ENCODE measurements at places on chromosomes 11 and 22. TPM values are rescaled to one million over a fixed set of nuclear protein-coding genes. Genes with fewer than 3 reads are reported as not detected.
A peak's percentile ranks its signal among the peaks of the same experiment; 100 is the strongest.

MS4A8 gene
- not detected for total RNA-seq

BAIAP2L2 gene
- 4.4 TPM for total RNA-seq

OTUB1 gene
- total RNA-seq, result 58.8 TPM

TEX54 gene
- not detected for total RNA-seq

KRTAP5-8 gene
- total RNA-seq, result not detected

GRCh38 chr11:119607726-119608125 lies 121.3 kb downstream of the NECTIN1 start:
- no peak overlapping the region for H3K27ac ChIP-seq
- no peaks in the 10 kb centered on the region for H3K4me1 ChIP-seq
- H3K4me3 ChIP-seq, result no peak overlapping the region
- peaks cover 1% of the 10 kb centered on the region for H3K27me3 ChIP-seq
- no peaks in the 10 kb centered on the region for H3K36me3 ChIP-seq

GRCh38 chr11:9089061-9089460 lies 2.3 kb downstream of the SCUBE2 start:
- peaks cover 12% of the 10 kb centered on the region for H3K4me1 ChIP-seq
- H3K36me3 ChIP-seq, result no peaks in the 10 kb centered on the region
- no peak overlapping the region for H3K27ac ChIP-seq
- H3K27me3 ChIP-seq, result peaks cover 1% of the 10 kb centered on the region
- no peak for DNase-seq
- no peak overlapping the region for H3K4me3 ChIP-seq

DNA sequence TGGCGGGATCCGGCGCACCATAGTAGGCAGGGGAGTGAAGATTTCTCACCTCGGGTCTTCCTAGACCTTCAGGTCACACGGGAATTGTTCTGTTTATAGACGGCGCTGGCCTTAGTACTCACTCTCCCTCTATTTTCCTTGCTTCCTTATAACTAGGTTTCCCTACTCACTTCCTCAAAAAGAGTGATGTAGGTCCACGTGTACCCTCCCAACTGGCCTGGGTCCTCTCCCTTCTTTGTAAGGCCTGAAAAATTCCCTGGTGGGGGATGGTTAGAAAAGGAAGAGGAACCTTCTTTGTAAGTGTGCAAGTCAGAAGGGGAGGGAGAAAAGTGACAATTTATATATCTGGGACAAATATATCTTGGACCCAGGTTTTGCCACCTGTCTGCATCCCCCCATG lies 2.9 kb upstream of the TMEM9B start:
- DNase-seq, result no peak
- H3K4me3 ChIP-seq, result no peak overlapping the region
- H3K4me1 ChIP-seq, result peaks cover 19% of the 10 kb centered on the region
- no peaks in the 10 kb centered on the region for H3K36me3 ChIP-seq
- H3K27me3 ChIP-seq, result no peaks in the 10 kb centered on the region
- no peak overlapping the region for H3K27ac ChIP-seq

GRCh38 chr11:16744128-16744725 lies 5.8 kb downstream of the C11orf58 start:
- H3K27ac ChIP-seq, result no peak overlapping the region
- no peak for DNase-seq
- H3K4me3 ChIP-seq, result no peak overlapping the region
- peaks cover 7% of the 10 kb centered on the region for H3K36me3 ChIP-seq
- peaks cover 43% of the 10 kb centered on the region for H3K4me1 ChIP-seq
- H3K27me3 ChIP-seq, result no peaks in the 10 kb centered on the region

GRCh38 chr11:102476069-102476468 lies 23.5 kb upstream of the TMEM123 start:
- no peaks in the 10 kb centered on the region for H3K27me3 ChIP-seq
- 0 out of 2 replicates have a peak overlapping the region, but pooled peaks have one; percentile 38 for H3K4me3 ChIP-seq
- peak overlapping the region; percentile 79 for H3K27ac ChIP-seq
- H3K36me3 ChIP-seq, result no peaks in the 10 kb centered on the region
- peaks cover 72% of the 10 kb centered on the region for H3K4me1 ChIP-seq
- DNase-seq, result no peak

DNA sequence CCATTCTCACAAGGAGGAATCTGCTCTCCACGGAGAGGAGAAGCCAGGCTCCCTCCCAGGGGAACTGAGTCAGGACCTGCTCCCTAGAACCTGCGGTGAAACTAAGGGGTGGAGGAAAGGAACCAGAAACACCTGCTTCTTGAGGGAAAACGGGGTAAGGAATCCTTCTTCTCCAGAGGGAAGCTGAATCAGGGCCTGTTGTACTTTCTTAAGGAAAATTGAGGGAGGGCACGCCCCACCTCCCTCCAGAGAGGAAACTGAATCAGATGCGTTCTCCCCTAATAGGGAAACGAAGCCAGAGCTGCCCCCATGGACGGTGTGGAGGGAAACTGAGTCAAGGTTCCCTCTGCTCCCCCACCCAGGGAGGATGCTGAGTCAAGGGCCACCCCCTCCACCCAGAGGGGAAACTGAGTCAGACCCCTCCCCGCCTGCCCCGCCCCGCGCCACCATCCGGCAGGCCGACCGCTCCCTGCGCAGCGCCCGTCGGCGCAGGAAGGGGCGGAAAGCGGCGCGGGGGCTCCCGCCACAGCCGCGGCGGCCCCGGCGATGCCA lies 393 bp downstream of the RELA start:
- H3K36me3 ChIP-seq, result peaks cover 23% of the 10 kb centered on the region
- H3K4me1 ChIP-seq, result peaks cover 10% of the 10 kb centered on the region
- H3K27ac ChIP-seq, result peak overlapping the region; percentile 69

DNA sequence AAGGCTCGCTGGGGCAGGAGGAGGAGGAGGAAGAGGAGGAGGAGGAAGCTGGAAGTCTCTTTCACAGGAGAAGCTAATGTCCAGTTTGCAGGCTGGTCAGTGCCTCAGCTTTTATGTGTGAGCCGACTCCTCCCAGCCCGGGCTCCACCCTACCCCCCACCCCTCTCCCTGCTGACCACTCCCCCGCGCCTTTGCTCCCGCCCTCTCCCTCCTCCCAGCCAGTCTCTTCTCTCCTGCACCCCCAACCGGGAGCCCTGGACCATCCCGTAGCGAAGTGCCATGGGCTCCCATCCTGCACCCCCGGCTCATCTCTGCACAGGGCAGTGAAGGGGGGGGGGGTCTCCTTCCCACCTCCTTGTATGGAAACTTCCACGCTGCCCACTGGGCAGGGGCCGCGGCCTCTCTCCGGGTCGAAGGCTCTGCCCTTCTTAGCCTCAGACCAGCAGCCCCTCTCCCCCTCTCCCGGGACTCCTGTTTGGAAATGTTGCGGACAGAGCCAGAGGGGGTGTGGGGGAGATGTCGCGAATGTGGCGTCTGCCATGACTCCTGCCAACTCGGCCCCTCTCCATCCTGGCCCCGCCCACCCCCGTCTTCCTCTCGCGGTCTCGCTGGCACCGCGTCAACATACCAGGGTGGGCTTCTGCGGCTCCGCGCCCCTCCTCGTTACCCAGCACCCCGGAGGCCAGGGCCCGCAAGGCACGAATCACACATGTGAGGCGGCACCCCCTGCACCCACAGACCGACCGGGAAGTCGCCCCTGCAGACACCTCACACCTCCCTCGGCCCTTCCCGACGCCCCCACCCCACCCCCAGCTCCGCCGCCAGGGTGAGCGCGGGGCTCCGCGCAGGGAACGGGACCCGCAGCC lies 1.8 kb downstream of the IGF2 start:
- peak; percentile 80 for DNase-seq
- H3K27ac ChIP-seq, result peak overlapping the region; percentile 80
- peaks cover 46% of the 10 kb centered on the region for H3K4me1 ChIP-seq
- peaks cover 26% of the 10 kb centered on the region for H3K27me3 ChIP-seq

GRCh38 chr11:59729834-59730233 lies 16.2 kb upstream of the OR10V1 start:
- H3K27me3 ChIP-seq, result no peaks in the 10 kb centered on the region
- no peaks in the 10 kb centered on the region for H3K36me3 ChIP-seq
- H3K4me1 ChIP-seq, result peaks cover 7% of the 10 kb centered on the region
- no peak overlapping the region for H3K27ac ChIP-seq

GRCh38 chr22:50578776-50579310 lies 616 bp upstream of the CPT1B start:
- H3K27ac ChIP-seq, result peak overlapping the region; percentile 13
- peaks cover 17% of the 10 kb centered on the region for H3K4me1 ChIP-seq
- no peaks in the 10 kb centered on the region for H3K36me3 ChIP-seq
- no peak for DNase-seq

- H3K36me3 ChIP-seq, result peaks cover 34% of the 10 kb centered on the region
- peaks cover 28% of the 10 kb centered on the region for H3K4me1 ChIP-seq
- H3K27me3 ChIP-seq, result no peaks in the 10 kb centered on the region
Measured at GRCh38 chr11:66842501-66842895, 743 bp upstream of the RCE1 start.

GRCh38 chr11:122139595-122139866 lies 23.5 kb upstream of the BLID start:
- H3K4me1 ChIP-seq, result no peaks in the 10 kb centered on the region
- no peaks in the 10 kb centered on the region for H3K36me3 ChIP-seq
- no peak overlapping the region for H3K27ac ChIP-seq
- H3K27me3 ChIP-seq, result no peaks in the 10 kb centered on the region
- peak; percentile 9 for DNase-seq

Measured in HepG2 (cell line).